Bronchial epithelial cell (primary cell): ENCODE measurements at places on chromosomes 6 and 20.

GRCh38 chr6:21404577-21404976 is 189.0 kb upstream of the SOX4 start:
- DNase-seq = no peak

DNA sequence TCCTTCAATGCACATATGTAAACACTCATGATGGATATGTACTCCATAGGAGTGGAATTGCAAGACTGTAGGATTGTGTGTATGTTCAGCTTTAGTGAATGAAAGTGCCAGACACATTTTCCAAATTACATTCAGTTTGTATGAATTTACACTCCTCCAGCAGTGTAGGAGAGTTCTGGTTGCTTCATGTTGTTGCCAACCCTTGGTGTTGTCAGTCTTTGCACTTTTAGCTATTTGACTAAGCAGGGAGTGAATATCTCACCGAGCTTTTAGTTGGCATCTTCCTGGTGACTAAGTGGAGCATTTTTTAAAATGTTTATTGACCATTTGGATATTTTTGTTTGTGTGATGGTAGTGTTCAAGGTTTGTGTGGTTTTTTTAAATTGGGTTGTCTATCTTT is 23.9 kb downstream of the NKX2-4 start:
- no peak for DNase-seq

DNA sequence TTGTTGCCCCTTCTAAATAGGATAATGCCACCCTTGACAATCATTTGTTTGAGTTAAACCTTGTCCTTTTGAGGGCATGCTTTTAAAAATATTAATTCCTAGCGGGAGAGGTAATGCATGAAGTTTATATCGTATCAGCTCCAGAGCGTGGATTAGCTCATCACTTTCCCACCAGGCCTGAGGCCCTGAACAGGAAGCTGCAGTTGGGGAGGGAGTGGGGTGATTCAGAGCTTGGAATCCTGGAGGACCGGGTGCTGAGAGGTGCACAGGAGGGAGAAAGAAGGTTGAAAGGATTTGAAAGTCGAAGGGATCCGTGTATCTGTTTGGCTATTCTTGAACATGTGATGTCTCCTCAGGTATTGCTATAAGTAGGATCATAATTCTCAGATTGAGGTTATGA is 25.0 kb downstream of the ZDHHC14 start:
- DNase-seq = peak; percentile 66

DNA sequence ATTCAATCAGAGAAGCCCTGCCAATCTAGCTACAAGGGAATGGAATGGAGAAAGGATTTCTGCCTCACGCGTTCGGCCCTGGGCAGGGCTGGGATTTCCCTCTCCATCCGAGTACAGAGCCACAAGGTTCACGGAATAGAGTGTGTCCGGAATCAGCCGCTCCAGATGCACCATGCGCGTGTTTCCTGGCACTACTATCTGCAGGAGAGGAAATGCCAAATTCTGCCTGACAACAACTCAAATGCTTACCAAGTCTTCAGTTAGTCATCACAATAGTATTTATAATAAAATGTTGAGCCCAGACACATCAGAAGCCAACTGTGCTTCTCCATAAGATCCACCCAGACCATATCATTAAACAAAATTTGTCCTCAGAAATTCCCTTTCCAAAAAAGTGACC is 75.1 kb downstream of the COL12A1 start:
- peak; percentile 16 for DNase-seq

DNA sequence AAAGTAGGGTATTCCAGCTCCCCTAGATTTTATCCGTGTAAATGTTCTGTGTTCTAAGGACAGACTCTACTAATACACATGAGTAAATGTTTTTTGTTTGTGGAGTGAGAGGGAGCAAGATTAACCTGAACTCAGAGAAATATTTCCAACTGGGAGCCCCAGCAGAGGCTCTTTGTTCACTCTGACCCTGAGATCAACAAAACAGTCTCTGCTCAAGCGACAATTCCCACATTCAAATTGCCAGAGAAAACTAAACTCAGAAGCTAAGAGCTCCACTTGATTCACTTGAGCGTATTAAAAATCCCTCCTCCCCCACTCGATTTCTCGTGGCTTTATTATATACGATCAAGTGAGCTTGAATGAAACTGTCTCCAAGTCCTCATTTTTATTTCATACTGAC is 413.9 kb upstream of the JARID2 start:
- no peak for DNase-seq
